ENCODE measurements at places on chromosomes 16 and 17.

- no peak for DNase-seq
Measured at GRCh38 chr17:79632432-79632735, 21.5 kb upstream of the RBFOX3 start.

GRCh38 chr17:37674511-37674910 is 31.3 kb upstream of the DDX52 start:
- DNase-seq: no peak

DNA sequence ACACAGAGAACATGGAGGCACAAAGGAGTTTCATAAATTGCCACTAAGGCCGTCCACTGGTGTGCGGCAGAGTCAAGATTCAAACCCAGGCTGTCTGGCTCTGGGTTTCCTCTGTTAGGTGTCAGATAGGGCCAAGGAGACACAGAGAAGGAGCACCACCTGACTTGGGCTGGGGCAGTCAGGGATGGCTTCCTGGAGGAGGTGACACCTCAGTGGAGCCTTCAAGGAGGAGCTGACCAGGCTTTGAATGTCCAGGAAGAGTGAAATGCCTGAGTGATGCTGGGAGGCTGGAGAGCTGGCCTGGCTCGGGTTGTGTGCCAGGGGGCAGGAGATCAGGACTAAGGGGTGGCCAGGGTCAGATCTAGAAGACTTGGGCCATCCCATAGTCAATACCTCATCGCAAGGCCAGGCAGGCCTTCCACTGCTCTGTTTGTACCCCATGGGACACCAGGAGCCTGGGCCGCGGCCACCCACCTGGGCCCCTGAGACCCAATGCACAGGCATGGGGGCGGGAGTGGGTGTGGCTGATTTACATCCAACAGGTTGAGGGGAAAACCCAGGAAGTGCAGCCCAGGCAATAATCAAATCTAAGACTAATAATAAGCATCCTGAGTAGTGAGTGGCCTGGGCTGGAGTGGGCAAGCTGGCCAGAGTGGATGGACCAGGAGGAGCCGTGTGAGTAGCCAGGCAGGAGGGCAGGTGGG is 73.7 kb downstream of the USP22 start:
- DNase-seq: no peak

DNA sequence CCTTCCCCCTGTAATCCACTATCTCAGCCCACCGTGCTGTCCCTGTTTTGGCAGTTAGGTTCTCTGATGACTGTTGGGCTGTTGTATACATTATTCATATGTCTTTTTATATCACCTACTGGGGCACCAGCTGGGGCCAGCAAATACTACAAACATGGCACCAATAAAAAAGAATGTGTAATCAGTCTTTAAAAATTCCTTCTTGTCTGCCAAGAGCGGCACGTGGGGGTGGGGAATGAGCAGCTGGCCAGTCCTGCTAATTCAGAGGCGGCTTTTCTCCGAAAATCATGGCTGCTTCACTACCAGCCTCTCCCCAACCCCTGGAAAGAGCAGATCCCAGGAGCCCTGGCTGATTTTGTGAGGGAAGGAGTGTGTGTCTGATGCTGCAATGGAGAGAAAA is 77.7 kb upstream of the EEF2KMT start:
- no peak for DNase-seq

DNA sequence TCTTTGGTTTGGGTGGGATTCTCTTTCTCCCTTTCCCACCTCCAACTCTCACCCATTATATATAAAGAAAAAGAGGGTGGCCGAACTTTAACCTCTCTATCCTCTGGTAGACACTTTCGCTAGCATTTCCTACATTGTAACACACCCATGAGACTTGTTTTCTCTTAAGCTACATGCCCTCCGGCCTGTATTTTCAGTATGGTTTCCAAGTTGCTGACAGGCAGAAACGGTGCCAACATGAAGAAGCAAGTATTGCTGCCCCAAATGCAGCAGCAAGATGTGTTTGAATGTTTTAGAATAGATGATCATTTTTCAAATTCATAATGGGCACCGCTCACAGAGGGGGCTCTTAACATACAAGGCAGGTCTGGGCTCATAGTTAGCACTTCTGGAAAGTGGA is 18.7 kb upstream of the CYB5B start:
- DNase-seq: no peak

DNA sequence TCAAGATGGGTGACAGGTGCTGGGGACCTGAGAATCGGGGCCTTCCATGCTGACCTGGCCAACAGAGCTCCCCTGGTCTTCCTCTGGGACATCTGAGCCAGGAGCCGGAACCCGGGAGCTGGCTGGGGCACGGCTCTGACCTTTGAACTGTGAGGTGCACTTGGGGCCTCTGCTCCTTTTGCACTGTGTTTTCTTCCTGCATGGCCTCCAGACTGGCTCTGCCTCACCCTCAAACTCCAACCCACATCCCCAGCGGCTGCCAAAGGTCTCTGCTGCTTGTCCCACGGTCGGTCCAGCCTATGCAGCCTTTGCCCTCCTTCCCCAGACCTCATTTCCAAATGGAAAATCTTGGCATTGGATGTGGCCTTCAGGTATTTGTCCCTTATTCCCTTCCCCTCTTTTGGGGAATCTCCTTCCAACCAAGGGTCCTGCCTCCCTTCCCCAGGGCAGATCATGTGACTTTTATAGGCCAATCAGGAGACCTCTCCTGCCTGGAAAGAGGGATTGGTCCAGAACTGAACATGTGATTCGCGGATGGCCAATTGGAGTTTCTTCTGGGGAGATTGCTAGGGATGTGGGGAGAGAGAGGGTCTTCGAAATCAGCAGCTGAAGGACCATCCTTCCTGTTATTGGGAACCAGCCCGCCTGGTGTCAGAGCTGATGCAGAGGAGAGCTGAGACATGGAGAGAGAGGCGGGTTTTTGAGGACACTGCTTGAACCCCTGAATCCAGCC is 117.9 kb downstream of the CYLD start:
- DNase-seq: no peak

GRCh38 chr17:8710813-8711212 is 33.8 kb downstream of the CCDC42 start:
- no peak for DNase-seq

GRCh38 chr17:66692421-66692690 is 142.6 kb upstream of the CACNG5 start:
- DNase-seq: no peak

GRCh38 chr16:84088695-84089395 is 27.9 kb downstream of the MBTPS1 start:
- peak; percentile 33 for DNase-seq

DNA sequence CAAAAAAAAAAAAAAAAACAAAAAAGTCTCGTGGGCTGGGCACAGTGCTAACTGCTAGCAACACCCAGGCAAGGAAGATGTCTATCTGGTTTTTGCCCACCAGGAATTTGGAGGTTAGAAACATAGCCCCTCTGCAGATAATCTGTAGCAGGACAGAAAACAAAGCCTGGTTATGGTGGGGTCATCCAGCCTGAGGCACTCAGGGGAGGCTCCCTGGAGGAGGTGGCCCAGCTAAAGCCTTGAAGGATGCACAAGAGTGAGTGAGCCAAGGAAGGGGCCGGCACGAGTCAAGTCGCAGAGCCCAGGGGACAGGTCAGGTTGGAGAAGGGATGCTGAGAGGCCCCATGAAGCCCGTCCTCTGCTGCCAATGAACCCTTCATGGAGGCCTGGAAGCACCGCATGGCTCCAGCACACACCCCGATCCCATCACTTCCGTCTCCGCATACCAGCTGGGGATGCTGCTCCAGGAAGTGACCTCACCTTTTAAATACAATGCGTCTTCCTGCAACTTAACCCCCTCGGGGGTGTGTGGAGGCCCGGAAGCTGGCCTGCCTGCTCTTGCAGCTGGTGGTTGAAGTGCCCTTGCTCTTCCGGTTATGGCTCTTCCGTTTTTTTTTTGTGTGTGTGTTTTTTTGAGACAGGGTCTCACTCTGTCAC is 86.5 kb downstream of the ENGASE start:
- DNase-seq: peak; percentile 10

DNA sequence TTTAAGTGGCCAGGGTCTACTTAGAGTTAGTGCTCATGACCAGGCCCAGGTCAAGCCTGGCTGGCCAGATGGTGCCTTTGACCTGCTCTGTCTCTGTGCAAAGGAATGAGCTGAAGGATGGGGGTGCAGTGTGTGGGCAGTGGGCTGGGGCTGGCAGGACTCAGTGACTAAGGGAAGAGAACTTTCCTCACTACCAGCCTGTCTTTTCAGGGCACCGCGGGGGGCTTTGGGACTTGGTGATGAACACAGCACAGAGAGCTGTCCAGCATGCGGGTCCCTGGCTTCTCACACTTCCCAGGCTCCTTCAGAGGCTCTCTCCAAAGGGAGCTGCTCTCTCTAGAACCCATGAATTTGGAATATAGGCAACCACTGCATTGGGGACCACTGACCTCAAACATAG is 43.0 kb upstream of the STH start:
- DNase-seq: no peak

DNA sequence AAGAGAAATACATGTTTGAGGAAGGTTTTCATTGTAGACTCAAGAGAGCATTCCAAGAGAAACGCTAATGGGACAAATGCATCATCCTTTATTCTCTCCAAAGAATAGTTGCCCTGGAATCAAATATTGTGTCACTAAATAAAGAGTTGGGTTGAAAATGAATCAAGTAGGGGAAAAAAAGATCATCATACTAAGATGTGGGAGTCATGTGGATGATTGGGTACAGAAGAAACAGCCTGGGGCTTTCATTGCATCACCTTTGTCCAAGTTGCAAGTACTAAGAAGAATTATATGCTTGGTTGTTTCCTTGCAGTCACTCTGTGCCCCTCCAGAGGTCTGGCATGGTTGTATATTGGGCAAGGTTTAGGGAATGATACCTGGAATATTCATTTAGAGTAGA is 658.9 kb downstream of the TOX3 start:
- DNase-seq: no peak

DNA sequence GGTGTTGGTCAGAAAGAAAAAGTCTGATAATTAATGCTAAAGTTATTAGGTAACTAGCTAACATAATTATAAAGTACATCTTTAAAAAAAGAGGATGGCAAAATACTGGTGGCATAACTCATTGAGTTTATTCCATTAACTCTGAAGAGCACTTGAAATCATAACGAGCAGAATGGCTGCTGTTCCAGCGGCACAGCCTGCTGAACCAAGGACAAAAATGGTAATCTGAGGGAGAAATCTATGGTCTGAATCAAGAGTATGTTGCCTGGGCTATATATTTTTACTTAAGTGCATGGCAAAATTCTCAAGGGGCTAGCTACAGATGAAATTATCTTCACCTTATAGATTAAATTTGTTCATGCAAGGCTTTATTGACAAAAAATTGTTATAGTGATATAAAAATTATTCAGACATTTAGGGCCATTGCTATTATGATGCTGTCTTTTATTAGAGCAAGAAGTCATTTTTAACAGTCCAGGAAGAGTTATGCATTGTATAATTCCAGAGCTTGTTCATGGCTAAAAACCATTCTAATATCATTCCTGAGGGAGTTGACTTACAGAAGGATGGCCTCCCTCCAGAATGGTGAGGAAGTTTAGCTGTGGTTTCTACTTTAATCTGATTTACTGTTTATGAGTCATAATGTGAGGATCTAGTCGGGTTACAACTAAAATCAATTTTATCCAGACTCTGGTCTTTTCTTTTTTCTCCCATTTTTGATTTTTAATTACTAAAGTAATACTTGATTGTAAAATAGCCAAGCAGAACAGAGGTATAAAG is 41.4 kb upstream of the ANKFN1 start:
- no peak for DNase-seq

GRCh38 chr16:3578610-3579551 is 1.7 kb upstream of the NLRC3 start:
- peak; percentile 53 for DNase-seq

GRCh38 chr16:10982465-10983150 is 38.2 kb downstream of the CLEC16A start:
- no peak for DNase-seq

GRCh38 chr17:76843703-76844484 is 24.3 kb upstream of the MGAT5B start:
- DNase-seq: no peak

GRCh38 chr17:79276821-79277220 is 202.2 kb downstream of the ENGASE start:
- no peak for DNase-seq

DNA sequence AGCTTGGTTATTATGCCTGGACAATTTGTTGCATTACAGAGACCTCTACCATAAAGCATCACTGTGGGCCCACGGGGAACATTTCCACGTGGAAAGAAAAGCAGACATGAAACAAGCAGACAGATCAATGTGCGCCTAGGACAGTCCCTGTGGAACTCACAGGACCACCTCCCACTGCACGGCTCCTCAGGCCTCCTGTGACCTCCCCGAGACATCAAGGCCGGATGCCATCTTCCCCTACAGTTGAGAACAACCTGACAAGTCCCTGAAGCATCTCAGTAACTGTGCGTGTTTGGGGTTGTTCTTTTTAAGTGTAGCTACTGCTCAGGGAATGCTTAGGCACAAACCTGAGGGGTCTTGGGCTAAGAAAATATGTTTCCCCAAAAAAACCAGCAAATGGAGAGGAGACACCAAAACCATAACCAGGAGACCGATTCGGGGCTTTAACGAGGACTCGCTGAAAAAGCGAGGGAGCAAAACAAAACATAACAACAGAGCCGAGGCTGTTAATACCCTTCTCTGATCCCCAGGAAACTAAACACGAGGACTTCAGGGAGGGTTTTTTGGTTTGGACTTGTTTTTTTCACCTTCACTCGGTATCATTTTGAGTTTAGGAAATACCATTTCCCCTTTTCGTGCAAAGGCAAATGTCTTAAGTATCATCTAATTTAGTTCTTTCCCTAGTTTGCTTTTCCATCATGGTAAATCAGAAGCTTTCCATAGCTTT is 87.1 kb downstream of the CYTH1 start:
- no peak for DNase-seq

DNA sequence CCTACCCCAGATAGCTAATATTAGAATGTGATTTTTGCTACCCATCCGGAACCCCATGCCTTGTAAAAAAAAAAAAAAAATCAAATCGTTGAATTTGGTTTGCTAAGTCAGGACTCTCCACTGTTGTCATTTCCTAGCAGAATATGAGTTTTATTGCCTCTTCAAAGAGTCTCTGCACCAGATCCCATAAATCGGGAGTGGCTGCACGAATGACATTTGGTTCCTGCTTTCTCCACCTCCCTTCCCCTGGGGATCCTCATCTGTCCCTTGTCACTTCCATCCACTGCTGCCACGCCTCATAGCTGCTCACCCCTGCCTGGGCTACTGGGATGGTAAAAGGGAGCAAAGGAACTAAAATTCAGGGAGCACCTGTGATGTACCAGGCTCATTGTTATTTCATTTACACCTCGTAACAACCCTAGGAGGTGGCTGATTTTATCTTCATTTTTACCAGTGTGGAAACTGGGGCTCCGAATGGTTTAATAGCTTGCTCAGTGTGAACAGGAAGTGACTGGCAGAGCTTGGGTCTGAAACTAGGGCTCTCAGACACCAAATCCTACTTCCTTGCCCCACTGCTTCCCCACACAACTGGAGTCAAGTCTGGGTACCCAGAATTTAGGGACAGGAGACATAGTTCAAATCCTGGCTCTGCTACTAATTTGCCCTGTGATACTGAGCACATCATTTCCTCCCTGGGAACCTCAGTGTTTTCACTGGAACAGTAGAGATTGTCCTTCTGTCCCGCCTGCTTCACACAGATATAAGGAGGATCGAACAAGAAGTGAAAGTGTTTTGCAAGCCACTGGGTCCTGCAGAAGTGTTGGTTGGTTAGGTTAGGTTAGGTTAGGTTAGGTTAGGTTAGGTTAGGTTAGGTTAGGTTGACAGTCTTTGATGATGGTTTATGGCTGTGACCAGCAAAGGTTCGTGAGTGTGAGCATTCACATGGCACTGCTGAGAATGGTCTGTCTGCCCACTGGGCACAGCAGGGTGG is 585 bp upstream of the KRT36 start:
- no peak for DNase-seq

- DNase-seq: peak; percentile 64
Measured at GRCh38 chr17:49746791-49747490, 17.0 kb downstream of the FAM117A start.
